RPMI8226 (cell line): ENCODE measurements at places on chromosomes 4 and X.
A peak's percentile ranks its signal among the peaks of the same experiment; 100 is the strongest.

DNA sequence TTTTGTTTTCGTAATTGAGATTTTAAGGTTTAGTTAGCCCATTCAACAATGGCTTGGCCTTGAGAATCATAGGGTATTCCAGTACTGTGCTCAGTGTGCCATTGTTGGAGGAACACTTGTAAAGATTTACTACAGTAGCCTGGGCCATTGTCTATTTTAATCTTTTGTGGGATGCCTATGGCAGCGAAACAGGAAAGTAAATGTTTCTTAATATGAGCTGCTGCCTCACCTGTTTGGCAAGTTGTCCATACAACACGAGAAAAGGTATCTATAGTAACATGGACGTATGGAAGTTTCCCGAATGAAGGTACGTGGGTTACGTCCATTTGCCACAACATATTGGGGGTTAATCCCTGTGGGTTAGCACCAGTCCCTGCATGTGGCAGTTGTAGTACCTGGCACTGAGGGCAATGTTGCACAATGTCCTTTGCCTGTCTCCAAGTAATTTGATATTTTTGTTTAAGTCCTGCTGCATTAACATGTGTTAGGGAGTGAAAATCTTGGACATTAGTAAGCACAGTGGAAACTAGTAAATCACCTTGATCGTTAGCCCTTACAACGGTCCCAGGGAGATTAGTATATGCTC is 38.6 kb upstream of the AADAT start:
- no peak for DNase-seq

DNA sequence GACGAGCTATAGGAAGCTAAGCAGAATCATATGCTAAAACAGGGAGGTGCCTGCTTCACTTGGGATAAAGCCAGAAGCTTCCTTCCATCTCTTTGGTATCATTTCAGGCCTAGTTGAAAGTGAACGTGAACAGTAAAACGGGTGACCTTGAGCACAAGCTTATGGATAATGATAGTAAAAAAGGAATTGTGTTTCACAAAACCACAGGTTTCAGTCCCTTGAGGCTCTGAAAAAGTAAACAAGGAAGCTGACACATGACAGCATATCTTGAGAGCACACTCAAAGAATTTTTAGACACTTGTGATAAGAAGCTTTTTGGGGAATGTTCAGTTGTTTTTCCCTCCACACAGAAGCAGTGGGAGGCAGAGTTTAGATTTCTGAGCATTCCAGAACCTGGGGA is 286.1 kb downstream of the DCHS2 start:
- DNase-seq: no peak

DNA sequence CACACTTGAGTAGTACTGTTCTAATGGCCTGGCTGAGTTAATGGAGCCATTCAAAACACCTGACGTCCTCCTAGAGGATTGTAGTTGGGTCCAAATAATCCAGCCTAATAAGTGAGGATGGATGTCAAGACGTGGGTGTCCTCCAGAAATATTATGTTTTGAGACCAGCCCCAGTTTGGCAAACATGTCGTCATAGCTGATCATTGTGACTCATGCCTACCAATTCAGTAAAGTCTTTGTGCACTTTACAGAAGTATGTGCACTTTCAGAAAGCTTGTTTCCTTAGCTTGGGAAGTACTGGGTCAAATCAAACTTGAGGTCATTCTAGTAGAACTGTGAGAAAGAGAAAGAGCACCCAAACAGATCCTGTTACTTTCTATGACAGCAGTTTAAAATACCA is 37.6 kb upstream of the GLRA2 start:
- no peak for DNase-seq

GRCh38 chrX:39973810-39974209 is 123.9 kb downstream of the BCOR start:
- no peak for DNase-seq

GRCh38 chr4:182684796-182685195 is 232.4 kb downstream of the DCTD start:
- DNase-seq: no peak

DNA sequence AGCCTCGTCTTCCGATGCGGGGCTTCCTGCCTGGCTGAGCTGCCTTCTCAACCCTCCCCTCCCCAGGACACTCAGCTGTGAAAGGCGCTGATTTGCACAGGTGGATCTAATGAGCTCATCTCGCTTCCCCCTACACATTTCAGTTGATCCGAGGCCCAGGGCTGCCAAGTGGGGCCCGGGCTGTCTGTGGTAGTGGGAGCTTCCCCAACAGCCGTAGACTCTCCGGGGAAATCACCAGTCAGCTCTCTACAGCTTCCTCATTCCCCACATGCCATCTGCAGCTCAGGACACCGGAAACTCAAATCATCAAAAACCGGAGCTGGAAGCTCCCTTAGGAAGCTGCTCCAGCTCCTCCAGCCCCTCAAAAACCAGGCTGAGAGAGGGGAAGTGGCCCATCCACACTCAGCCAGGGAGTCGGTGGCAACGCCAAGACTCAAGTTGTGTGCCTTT is 56.2 kb downstream of the SMIM20 start:
- no peak for DNase-seq

GRCh38 chr4:186536285-186536684 is 19.1 kb downstream of the MTNR1A start:
- no peak for DNase-seq

- no peak for DNase-seq
These were observed 182.9 kb downstream of the C4orf33 start for GRCh38 chr4:129278868-129279267.

- no peak for DNase-seq
These were observed 782.9 kb upstream of the HS3ST1 start for GRCh38 chr4:12211636-12212035.

- no peak for DNase-seq
These were observed 167.9 kb downstream of the FBXW7 start for GRCh38 chr4:152368001-152368400.

GRCh38 chrX:7170898-7171297 is 22.9 kb upstream of the PUDP start:
- DNase-seq: peak; percentile 11

DNA sequence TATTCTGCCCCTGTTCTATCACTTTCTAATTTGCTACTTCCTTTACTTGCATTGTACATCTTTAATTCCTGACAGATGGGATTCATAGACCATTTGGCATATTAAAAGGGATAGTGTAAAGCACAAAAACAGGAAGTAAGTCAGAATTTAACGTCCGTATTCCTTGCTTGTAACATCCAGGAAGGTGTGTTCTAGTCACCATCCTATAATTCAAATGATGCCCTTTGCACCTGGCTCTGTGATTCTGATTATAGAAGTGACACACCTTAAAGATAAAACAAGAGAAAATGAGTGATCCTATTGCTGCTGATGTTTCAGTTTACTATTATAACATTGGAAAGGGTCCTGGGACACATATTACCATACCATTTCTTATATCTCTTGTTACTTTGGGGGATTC is 238.7 kb upstream of the NR3C2 start:
- DNase-seq: no peak

- DNase-seq: no peak
These were observed 19.2 kb downstream of the ALPK1 start for GRCh38 chr4:112316360-112316759.

- no peak for DNase-seq
These were observed 242.9 kb downstream of the IQCM start for GRCh38 chr4:149572716-149573115.

DNA sequence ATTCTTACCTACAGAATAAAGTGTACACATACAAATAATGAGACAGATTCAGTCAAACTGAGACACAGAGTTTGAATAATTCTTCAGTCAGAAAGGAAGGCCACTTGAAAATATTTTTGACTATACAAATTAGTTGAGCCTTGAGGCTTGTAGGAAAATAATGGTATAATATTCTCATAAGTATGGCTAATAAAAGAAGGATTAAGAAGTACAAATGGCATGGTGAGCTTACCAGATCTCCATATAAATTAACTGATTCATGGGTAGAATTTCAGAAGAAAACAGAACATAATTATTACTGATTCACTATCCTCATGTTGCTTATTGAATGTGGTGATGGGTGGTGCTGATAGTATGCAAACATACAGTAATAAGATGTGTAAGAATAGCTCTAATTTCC is 401.1 kb downstream of the PCDH18 start:
- DNase-seq: no peak

GRCh38 chr4:167100120-167100519 is 134.2 kb downstream of the SPOCK3 start:
- DNase-seq: no peak

DNA sequence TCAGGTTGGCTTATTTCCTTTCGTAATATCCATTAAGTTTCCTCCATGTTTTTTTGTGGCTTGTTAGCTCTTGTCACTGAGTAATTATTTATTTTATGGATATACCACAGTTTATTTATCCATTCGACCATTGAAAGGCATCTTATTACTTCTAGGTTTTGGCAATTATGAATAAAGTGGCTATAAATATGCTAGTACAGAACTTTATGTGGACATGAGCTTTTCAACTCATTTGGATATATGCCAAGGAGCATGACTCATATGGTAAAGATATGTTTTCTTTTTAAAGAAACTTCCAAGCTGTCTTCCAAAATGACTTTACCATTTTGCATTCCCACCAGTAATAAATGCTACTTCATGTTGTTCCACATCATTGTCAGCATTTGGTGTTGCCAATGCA is 803.6 kb downstream of the GLUD2 start:
- no peak for DNase-seq

DNA sequence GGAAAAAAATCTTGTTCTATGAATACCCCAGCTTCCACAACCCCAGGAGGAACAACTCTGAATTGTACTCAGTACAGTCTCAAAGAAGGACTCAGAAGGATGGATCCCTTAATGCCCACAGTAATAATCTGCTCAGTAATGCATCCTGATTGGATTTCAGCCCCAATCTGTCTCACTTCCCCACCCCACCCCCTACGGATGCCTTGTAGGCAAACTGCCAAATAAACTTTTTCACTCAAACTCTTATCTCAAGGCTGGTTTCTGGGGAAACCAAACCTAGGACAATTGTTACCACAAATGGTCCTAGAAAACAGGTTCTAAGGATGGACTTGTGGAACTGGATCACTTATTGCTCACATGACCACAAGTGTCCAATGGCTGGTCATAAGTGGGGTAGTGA is 1021.8 kb upstream of the INTU start:
- no peak for DNase-seq

- DNase-seq: no peak
These were observed 102.7 kb upstream of the RBPJ start for GRCh38 chr4:26217961-26218676.

DNA sequence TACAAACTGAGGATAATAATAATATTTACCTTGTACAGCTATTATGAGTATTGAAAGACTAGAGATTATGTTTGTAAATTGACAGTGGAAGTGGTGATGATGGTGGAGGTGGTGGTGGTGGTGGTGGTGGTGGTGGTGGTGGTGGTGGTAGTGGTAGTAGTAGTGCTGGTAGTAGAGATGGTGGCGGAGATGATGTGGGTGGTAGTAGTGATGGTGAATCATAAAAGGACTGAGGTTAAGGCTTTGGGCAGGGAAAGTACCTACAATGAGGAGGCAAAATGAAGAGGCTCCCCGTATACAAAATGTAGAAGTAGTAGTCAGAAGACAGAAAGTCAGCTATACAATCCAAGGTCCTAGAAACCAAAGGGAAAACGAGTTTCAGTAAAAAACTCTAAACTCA is 214.1 kb downstream of the BCOR start:
- DNase-seq: no peak

- no peak for DNase-seq
These were observed 29.4 kb upstream of the ADRA2C start for GRCh38 chr4:3736806-3737205.
